Activated CD4-positive, alpha-beta memory T cell treated with anti-CD3 and anti-CD28 coated beads, Interleukin-2, amount 10 ng/mL, durations not matched to agents 7 days and 5 days (primary cell): ENCODE measurements at places on chromosomes 13 and 19.

- DNase-seq = no peak
Measured at GRCh38 chr13:42924344-42924743, 67.7 kb downstream of the EPSTI1 start.

DNA sequence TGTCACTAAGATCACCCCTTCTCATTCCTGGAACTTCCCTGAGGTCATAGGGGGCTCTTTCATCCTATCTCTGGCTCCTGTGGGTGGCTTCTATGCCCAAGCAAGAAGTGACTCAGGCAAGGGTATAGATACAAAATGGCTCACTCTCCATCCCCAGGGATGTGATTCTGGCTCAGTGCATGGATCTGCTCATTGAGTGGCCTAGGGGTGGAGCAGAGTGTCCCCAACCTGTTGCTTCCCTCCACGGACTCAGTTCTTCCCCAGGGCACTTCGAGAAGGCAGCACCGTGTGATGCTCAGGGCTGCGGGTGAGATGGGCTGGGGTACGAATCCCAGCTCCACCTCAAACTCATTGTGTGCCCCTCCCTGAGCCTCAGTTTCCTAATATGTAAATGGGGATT is 136.4 kb downstream of the PTPRS start:
- no peak for DNase-seq

DNA sequence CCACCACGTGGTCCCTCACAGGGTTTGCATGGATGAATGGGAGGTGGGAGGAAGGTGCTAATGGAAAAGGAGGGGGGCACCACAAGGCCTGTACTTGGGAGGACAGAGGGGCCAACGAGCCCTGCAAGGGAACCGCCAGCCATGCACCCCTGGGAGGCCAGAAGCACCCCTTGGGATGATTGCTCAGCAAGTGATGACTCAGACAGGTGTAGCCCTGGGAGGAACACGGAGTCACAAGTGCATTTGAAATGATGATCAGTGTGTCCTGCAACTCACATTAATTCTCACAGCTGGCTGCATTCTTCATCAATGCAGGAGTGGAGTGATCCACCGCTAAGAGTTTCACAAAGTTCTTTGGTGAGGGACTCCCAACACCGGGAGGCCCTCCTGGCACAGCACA is 82.8 kb upstream of the ZNF254 start:
- no peak for DNase-seq

DNA sequence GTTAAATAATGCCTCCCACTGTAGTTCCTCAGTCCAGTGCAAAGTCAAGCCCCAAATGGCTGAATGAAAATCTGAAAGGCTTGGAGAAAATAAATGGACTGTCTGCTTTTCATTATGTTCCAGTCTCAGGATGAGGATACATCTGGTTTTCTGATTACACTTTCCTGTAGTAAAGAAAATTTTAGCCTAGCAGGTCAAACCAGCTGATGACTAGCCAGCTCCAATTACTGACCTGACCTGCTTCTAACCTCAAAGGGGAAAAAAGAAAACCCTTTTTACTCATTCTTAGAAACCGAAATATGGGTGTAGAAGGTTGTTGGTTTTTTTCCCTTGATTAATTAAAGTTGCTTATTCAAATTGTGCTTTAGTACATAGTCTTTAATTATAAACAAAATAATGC is 418.4 kb downstream of the EFNB2 start:
- no peak for DNase-seq

- DNase-seq = no peak
Measured at GRCh38 chr13:49246850-49247642, 679 bp upstream of the CDADC1 start.

DNA sequence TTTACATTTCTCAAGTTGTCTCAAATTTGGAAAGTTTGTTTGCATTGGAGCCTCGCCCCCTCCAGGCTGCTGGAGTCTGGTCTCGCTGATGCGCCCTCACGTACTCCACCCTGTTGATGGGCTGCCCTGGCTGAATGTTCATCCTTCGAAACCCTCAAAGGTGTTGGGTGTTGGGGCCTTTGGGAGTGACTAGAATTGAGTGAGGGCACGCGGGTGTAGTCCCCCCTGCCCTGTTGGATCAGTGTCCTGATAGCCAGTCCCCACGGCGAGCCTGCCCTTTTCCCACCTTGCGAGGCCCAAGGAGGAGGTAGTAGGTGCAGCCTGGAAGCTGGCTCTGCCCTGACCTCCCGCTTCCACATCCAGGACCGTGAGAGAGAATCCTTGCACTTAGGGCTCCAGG is 14.8 kb downstream of the TFDP1 start:
- DNase-seq = no peak

DNA sequence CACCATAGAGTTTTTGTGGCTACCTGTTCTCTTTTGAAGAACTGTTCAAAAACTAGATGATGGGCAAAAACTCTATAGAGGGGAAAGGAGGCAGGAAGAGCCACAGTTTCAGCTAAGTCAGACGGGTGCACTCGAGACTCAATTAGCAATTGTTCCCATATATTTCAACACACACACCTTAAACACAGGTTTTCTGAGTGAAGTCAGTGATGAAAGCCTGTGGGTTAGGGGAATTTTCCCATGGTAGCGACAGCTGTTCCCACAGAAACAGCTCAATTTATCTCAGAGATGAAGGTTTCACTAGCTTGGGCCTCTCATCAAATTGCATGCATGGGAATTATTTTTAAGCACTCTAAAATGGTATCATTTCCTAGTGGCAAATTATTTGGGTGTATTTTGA is 143.4 kb downstream of the ZIC5 start:
- DNase-seq = no peak

DNA sequence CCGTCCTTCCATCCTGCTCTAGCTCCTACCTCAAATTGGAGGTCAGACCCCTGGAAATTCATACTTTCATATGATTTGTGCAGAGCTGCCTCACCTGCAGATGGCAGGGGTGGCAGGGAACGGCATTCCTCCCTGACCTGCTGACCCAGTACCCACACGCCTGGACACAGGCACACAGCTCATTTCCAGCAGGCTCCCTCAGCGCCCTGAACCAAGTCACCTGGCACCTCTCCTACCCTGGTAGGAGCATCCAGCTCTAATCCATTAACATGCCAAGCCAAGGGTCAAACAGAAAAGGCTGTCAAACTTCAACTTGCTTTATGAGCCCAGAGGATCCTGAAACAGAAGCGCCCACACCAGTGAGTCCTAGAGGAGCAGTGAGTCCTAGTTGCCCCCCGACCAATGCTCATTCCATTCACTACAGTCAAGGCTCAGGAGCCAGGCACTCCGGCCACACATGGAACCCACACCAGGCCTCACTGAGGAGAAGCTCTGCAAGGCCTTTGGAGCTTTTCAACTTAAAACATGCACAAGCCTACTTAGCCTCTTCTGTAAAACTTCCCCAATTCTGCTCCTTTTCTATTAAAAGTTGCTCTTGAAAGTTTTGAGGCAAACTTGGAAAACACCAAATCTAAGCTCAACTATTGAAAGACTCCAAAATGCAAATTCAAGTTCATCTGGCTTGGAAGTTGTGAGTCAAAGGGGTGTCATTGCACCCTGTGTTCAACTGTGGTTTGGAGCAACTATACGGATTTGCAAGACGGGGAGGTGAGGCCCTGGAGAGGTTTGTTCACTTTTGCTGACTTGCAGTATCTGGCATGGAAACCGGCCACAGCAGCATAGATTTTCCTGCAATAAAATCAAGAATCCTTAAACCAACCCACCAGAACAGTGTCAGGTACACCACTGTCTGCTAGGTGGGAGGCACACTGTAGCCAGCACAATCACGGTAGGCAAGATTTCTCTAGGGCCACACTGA is 96.7 kb downstream of the CRYL1 start:
- no peak for DNase-seq

GRCh38 chr19:33988601-33989000 is 183.7 kb upstream of the LSM14A start:
- no peak for DNase-seq

DNA sequence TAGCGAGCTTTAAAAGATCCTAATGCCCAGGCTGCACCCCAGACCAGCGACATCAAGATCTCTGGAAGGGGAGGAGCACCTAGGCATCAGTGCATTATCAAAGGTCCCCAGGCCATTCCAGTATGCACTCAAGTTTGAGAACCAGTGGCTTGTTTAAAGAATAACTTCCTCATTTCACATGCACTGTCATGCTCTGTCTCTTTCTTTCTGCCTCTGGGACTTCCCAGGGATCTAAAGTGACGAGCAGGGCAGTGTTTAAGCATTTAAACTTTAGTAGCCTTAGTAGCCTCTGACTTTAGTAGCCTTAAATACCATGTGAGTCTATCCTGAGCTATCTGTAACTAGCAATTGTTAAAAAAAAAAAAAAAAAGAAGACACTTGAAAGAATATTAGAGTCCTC is 8.9 kb upstream of the FARP1 start:
- no peak for DNase-seq

GRCh38 chr13:89375839-89376238 is 1704.7 kb downstream of the SLITRK5 start:
- no peak for DNase-seq

DNA sequence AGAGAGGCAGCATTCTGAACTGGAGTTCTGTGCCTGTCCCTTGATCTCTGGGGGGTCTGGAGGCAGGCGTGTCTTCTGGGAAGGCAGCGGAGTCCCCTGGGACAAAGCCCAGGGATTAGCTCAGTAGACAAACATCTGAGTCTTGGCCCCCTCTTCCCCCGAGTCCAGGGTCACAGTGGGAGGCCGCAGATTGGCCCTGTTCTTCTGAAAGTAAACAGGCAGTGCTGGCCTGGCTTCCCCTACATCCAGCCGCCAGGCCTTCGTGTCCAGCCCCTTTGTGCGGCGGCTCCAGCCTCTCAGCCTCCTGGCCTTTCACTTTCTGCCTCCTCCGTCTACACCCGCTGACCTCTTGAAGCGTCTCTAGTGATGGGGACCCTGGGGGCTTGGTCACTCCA is 989 bp downstream of the NFILZ start:
- DNase-seq = no peak

DNA sequence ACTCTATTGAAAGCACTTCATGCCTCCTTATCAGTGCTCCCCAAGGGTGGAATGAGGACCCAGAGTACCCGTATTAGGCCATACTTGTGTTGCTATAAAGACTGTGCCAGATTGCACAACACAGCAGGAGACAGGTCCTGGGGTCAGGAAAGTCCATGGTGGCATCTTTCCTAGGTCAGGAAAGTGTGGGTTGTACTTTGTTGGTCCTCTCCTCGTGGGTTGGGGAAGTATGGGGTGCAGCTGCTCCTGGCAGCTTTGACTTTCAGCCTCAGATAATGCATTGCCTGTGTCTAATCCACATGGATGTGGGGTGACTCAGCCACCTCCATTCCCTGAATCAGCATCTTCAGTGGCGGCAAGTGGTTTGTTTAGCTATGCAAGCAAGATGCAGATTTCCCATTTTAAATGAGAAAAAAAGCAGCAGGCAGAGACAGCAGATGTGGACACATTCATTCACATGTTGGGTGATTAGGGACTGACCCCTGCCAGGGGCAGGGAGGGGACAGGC is 8.4 kb upstream of the CYP2B6 start:
- DNase-seq = no peak

DNA sequence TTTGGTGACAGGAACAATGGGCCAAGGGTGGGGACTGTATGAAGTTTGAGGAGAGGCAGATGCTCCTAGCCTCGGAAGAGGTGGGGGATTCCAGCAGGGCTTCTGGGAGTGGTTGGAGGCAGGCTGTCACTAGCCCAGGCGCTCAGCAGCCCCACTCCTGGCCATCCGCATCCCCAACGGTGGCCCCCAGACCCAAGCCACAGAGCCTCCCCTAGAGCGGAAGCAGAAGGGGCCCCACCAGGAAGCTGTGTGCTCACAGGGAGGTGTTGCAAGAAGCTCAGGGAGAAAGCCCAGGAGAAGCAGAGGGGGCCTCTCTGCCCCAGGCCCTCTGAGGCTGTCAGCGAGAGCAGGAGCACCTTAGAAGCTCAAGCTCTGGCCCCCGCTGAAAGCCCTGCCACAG is 8.3 kb downstream of the PRAM1 start:
- no peak for DNase-seq

- no peak for DNase-seq
Measured at GRCh38 chr13:30134578-30134977, 172.8 kb downstream of the KATNAL1 start.

DNA sequence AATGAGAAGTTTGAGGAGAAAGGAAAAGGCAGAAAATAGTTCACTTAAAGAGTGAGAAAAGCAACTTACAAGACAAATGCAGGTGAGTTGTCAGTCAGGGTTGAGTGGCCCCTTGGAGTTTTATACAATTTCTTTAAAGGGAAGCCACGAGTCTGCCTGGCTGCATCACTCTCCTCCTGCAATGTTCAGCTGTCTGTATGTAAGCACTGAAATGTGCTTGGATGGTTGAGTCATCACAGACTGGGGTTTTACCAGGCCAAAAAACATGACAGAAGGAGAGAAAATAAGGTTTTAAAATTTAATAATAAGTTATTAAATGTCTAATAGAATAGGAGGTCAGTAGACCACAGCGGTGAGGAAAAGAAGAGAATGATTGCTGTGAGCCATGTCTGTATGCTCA is 51.0 kb upstream of the FGF14 start:
- no peak for DNase-seq

- no peak for DNase-seq
Measured at GRCh38 chr19:18433015-18433691, 4.8 kb downstream of the ISYNA1 start.

DNA sequence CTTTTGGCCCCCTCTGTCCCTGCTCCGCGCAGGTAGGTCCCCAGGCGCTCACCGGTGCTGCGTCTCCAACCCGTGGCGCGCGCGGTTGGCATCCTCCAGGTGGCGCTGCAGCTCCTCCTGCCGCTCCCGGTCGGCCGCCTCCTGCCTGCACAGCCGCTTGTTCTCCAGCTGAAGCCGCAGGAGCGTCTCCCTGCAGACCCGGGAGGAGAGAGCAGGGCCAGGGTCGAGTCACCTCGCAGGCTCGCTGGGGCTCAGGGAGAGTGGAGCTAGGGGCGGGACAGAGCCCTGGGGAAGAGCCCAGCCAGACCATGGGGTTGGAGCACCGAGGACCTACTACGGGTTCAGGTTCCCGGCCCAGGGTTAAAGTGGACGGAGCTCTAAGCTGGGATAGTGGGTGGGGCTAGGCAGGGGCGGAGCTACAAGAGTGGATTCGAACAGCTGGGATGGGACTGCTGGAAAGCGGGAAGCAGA is 9.3 kb downstream of the HOOK2 start:
- peak; percentile 86 for DNase-seq

DNA sequence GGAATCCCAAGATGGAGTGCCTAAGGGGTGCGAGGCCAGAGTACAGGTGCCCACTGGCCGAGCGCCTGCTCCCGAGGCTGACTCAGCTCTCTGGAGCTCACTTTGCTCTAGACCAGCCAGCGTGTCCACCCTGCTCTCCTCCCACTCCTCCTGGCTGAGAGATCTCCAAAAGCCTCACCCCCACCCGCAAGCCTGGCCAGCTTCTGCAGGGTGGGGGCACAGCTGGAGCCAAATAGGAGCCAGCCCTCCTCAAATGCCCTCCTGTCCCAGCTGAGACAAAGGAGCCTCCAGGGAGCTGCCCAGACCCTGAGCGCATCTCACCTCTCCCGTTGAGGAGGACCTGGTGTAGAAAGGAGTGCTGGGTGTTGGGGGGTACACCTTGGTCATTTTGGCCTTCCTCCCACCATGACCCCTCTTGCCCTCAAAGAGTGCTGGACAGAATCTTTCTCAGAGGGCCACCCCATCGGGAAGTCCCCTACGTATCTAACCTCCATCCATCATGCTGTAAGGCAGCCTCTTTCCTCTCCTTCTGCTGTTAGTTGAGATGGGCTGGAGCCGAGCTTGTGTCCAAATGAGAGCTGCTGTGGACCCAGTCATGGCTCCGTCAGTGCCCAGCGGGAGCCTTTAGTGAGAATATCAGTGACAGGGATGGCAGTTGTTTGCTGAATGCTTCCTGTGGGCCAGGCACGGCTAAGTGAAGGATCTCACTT is 123.9 kb upstream of the VSTM2B start:
- DNase-seq = no peak
